Endothelial cell of umbilical vein (primary cell): ENCODE measurements at places on chromosomes 4 and X. TPM values are rescaled to one million over a fixed set of nuclear protein-coding genes. Genes with fewer than 3 reads are reported as not detected.

The RAI2 gene
- 0.19 and 0.27 TPM in 2 replicates for polyA plus RNA-seq

The SHROOM4 gene
- 29.7 and 29.8 TPM in 2 replicates for polyA plus RNA-seq

The TEC gene
- polyA plus RNA-seq = 0.08 and 0.18 TPM in 2 replicates

The TEX13C gene
- polyA plus RNA-seq = not detected in 2 replicates

The ZCCHC12 gene
- 0.10 and 0.21 TPM in 2 replicates for polyA plus RNA-seq
